Endodermal cell (in vitro differentiated cells): ENCODE measurements at places on chromosomes 11 and 22. TPM values are rescaled to one million over a fixed set of nuclear protein-coding genes. Genes with fewer than 3 reads are reported as not detected.

TMEM191C gene
- 3.0 to 4.6 TPM (median 4.0 TPM) in 3 replicates for total RNA-seq

ALX4 gene
- total RNA-seq: not detected in 2 replicates

GAS2L1 gene
- total RNA-seq: 10.9 to 25.0 TPM (median 22.2 TPM) in 3 replicates

NRIP3 gene
- total RNA-seq: 1.2 and 1.5 TPM in 2 replicates

TUB gene
- 14.3 and 15.8 TPM in 2 replicates for total RNA-seq

VSTM5 gene
- total RNA-seq: 0.29 to 0.44 TPM (median 0.35 TPM) in 3 replicates

SYT9 gene
- 1.9 to 2.2 TPM (median 2.2 TPM) in 3 replicates for total RNA-seq

MMP12 gene
- total RNA-seq: not detected in 2 replicates

C22orf42 gene
- total RNA-seq: 0.27 to 1.5 TPM in 2 of 3 replicates, not detected in the other

KCNJ1 gene
- 0.14 to 0.23 TPM in 2 of 3 replicates, not detected in the other for total RNA-seq

DNA sequence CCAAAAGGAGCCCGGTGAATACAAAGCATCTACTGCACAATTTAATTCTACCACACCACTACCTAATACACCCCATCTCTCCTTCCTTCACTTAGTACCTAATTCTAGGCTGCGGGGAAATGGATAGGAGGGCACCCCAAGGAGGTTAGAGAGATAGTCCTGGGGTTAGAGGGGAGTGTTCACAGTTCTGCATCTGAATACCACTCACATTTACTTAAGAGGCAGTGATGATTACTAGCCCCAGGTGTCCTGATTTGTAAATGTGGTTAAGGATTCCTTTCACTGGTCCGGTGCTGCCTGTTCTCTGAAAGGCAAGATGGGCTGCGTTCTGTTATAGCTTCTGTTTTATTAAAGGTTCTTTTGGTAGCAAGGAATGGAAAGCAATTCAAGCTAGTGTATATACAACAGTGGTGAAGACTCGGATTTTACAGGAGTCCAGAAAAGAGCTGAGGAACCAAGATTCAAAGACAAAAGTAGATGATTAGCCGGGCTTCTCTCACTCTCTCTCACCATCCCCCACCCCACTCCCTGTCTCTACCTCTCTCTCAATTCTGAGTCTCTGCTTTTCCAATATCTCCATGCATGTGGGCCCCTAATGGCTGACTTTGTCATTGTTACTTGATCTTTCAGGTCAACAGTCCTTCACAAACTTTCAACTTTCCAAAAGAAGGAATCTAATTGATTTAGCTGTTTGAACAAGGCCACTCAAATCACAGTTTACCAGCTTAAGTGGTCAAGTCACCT lies 8.7 kb upstream of the KCNA4 start:
- H3K4me1 ChIP-seq: no peaks in the 10 kb centered on the region
- no peak overlapping the region for H3K4me3 ChIP-seq
- no peak overlapping the region for H3K27ac ChIP-seq
- H3K27me3 ChIP-seq: peaks cover 91% of the 10 kb centered on the region
- H3K36me3 ChIP-seq: no peaks in the 10 kb centered on the region

GRCh38 chr11:85989746-85990145 lies 79.1 kb downstream of the PICALM start:
- no peak for DNase-seq
- H3K36me3 ChIP-seq: peaks cover 91% of the 10 kb centered on the region
- no peaks in the 10 kb centered on the region for H3K4me1 ChIP-seq

- H3K4me1 ChIP-seq: peaks cover 5% of the 10 kb centered on the region
- H3K27me3 ChIP-seq: no peaks in the 10 kb centered on the region
- DNase-seq: no peak
- no peak overlapping the region for H3K27ac ChIP-seq
- no peaks in the 10 kb centered on the region for H3K36me3 ChIP-seq
These were observed 108.5 kb upstream of the USP47 start for GRCh38 chr11:11733246-11733747.

DNA sequence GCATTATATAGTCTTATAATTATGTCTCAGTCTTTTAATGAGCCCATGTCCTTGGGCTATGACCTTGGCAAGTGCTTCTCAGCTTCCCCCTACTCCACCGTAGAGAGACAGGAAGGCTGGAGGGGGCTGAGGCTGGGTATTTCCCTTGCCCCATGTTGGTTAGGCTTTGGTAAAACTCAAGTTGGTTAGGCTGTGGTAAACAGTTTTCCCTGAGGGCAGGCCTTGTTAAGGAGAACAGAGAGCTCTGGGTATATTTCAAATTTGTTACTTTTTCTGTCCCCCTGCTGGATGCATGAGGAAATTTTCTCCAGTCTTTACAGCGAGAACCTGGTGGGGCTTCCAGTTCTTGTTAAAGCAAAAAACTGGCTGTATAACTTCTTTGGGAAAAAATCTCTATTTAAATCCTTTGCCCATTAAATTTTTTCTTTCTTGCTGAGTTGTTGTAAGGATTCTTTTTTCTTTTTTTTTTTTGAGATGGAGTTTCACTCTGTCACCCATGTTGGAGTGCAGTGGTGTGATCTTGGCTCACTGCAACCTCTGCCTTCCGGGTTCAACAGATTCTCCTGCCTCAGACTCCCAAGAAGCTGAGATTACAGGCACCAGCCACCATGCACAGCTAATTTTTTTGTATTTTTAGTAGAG lies 12.2 kb upstream of the DCHS1 start:
- no peaks in the 10 kb centered on the region for H3K36me3 ChIP-seq
- no peak overlapping the region for H3K4me3 ChIP-seq
- no peak overlapping the region for H3K27ac ChIP-seq
- no peaks in the 10 kb centered on the region for H3K4me1 ChIP-seq

DNA sequence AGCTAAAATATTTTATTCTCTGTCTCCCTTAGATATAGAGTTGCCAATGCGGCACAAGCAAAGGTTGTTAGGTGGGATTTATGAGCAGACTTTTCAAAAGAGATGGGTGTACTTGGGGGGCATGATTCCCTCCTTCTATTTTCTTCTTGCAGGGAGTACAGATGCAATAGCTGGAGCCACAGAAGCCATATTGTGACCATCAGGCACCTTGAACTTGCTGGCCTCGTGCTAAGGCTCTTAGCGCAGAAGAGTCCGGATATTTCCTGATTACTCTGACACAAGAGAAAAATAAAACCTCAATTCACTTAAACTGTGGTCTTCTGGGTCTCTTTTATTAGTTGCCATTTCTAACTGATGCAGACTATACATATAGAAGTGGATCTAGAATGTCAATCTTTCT lies 547.4 kb downstream of the MIAT start:
- no peak overlapping the region for H3K4me3 ChIP-seq
- DNase-seq: no peak
- no peak overlapping the region for H3K27ac ChIP-seq
- peaks cover 3% of the 10 kb centered on the region for H3K4me1 ChIP-seq

- H3K4me3 ChIP-seq: no peak overlapping the region
- peaks cover 90% of the 10 kb centered on the region for H3K36me3 ChIP-seq
- no peaks in the 10 kb centered on the region for H3K4me1 ChIP-seq
- no peak overlapping the region for H3K27ac ChIP-seq
These were observed 34.7 kb downstream of the PRR14L start for GRCh38 chr22:31715147-31715778.

DNA sequence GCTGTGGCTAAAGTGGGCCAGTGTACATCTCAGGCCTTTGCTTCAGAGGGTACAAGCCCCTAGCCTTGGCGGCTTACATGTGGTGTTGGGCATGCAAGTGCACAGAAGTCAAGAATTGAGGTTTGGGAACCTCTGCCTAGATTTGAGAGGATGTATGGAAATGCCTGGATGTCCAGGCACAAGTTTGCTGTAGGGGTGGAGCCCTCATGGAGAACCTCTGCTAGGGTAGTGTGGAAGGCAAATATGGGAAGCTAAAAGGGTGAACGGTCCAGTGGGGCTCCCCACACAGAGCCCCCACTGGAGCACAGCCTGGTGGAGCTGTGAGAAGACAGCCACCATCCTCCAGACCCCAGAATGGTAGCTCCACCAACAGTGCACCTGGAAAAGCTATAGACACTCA lies 28.5 kb upstream of the PGR start:
- H3K27ac ChIP-seq: no peak overlapping the region
- no peaks in the 10 kb centered on the region for H3K36me3 ChIP-seq
- H3K4me1 ChIP-seq: no peaks in the 10 kb centered on the region
- H3K27me3 ChIP-seq: no peaks in the 10 kb centered on the region
- H3K4me3 ChIP-seq: no peak overlapping the region
- no peak for DNase-seq

DNA sequence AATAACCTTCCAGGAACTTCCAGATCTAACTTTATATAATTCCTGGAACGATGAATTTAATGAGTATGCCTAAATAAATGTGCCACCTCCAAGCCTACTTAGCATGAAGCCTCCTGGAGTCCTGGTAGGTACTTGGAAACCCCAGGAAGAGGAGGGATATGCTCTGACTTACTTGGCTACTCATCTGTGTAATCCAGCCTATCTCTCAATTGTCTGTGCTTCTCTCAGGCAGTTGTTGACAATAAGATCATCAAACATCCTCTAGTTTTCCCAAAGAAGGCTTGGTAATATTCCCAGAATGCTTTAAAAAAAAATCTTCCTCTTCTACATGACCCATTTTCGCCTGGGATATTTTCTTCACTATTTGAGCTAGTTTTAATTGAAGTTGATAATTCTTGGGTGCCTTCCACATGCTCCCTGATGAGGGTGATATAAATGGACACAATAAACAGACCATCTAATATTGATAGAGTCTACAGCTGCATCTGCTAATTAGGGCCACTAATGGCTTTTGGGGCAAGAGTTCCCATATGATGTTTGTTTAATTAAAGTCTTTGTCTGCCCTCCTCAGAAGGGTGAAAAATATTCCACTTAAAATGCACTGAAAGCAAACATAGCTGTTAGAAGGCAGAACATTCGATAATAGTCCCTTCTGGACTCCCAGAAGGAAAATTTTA lies 75.5 kb upstream of the RAB38 start:
- no peak for DNase-seq
- no peak overlapping the region for H3K4me3 ChIP-seq
- H3K27ac ChIP-seq: no peak overlapping the region
- no peaks in the 10 kb centered on the region for H3K4me1 ChIP-seq
- no peaks in the 10 kb centered on the region for H3K27me3 ChIP-seq

- no peaks in the 10 kb centered on the region for H3K27me3 ChIP-seq
- H3K4me3 ChIP-seq: peak overlapping the region; percentile 10
- H3K36me3 ChIP-seq: no peaks in the 10 kb centered on the region
- H3K27ac ChIP-seq: no peak overlapping the region
- peak; percentile 21 for DNase-seq
- no peaks in the 10 kb centered on the region for H3K4me1 ChIP-seq
These were observed 38.6 kb upstream of the SC5D start for GRCh38 chr11:121253951-121254350.

DNA sequence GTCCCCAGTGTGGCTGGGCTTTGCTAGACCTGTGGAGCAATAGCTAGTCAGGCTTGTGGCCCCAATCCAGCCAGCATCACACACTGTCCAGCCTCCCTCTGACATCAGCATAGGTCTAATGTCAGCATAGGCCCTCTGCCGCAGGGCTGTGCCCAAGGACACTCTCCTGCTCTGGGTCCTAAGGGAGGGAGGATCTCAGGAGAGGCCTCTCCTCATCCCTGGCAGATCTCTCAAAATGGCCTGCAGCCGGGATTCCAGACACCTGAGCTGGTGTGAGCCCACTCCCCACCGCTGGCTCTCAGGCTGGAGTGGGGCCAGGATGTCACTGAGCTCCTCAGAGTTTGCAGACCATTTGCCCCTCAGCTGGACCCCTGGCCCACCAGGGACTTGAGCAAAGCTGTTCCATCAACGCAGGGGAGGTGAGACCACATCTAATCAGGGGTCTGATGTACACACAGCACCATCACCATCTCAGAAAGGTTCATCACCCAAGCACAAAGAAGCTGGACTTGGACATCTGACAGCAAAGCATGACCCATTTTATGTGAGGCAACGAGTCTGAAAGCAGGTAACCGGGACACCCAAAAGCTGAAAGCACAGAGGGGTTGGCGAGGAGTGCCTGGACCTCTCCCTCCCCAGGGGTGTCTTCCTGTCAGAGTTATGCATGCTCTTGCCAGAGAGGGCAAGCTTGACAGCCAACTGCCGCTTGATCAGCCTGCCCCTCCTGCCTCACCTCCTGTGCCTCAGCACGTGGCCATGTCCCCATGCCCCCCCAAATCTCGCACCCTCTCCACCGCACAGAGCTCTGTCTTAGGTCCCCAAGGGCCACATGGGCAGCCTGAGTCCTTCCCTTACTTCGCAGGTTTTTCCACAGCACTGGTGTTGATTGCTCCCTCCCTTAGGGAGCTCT lies 69.7 kb upstream of the SEPTIN5 start:
- H3K36me3 ChIP-seq: no peaks in the 10 kb centered on the region
- peak; percentile 44 for DNase-seq
- no peak overlapping the region for H3K27ac ChIP-seq
- H3K4me1 ChIP-seq: no peaks in the 10 kb centered on the region
- no peak overlapping the region for H3K4me3 ChIP-seq
- H3K27me3 ChIP-seq: peaks cover 9% of the 10 kb centered on the region

- H3K36me3 ChIP-seq: no peaks in the 10 kb centered on the region
- no peak for DNase-seq
- H3K27me3 ChIP-seq: no peaks in the 10 kb centered on the region
- H3K27ac ChIP-seq: no peak overlapping the region
These were observed 7.8 kb upstream of the PIWIL4 start for GRCh38 chr11:94559361-94559760.

- no peaks in the 10 kb centered on the region for H3K36me3 ChIP-seq
- DNase-seq: no peak
- H3K27me3 ChIP-seq: no peaks in the 10 kb centered on the region
- H3K4me1 ChIP-seq: peaks cover 4% of the 10 kb centered on the region
- no peak overlapping the region for H3K27ac ChIP-seq
These were observed 13.1 kb downstream of the TMEM25 start for GRCh38 chr11:118544010-118544646.

- no peak overlapping the region for H3K27ac ChIP-seq
- no peak overlapping the region for H3K4me3 ChIP-seq
- peaks cover 7% of the 10 kb centered on the region for H3K27me3 ChIP-seq
These were observed 61.6 kb upstream of the KCNQ1OT1 start for GRCh38 chr11:2761131-2762030.

- H3K4me3 ChIP-seq: peak overlapping the region; percentile 76
- H3K27me3 ChIP-seq: peaks cover 7% of the 10 kb centered on the region
- no peak overlapping the region for H3K27ac ChIP-seq
- H3K4me1 ChIP-seq: peaks cover 24% of the 10 kb centered on the region
These were observed 544 bp downstream of the C11orf91 start for GRCh38 chr11:33700063-33700501.

DNA sequence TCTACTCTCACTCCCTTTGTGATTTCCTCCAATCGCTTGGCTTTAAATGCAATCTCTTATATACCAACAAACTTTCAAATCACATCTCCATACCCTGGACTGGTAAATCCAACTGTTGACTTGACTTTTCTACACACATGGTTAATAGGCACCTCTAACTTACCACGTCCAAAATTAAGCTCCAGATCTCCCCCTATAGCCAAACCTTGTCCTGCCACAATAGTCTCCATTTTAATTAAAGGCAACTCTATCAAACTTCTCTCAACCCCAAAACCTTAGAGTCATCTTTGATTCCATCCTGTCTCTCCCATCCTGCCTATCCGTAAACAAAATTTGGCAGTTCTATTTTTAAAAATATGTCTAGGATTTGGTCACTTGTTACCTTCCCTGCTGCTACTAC lies 141.8 kb upstream of the DDI1 start:
- H3K4me3 ChIP-seq: no peak overlapping the region
- H3K27ac ChIP-seq: no peak overlapping the region
- H3K4me1 ChIP-seq: peaks cover 4% of the 10 kb centered on the region
- peaks cover 13% of the 10 kb centered on the region for H3K27me3 ChIP-seq
- no peaks in the 10 kb centered on the region for H3K36me3 ChIP-seq
- no peak for DNase-seq

GRCh38 chr11:17580271-17580670 lies 33.2 kb downstream of the OTOG start:
- no peaks in the 10 kb centered on the region for H3K36me3 ChIP-seq
- peak; percentile 35 for DNase-seq
- H3K27ac ChIP-seq: no peak overlapping the region
- peaks cover 6% of the 10 kb centered on the region for H3K27me3 ChIP-seq
